ENCODE measurements at places on chromosomes 13 and 19.

- DNase-seq = no peak
Measured at GRCh38 chr13:104983601-104984000, 1551.9 kb downstream of the EFNB2 start.

DNA sequence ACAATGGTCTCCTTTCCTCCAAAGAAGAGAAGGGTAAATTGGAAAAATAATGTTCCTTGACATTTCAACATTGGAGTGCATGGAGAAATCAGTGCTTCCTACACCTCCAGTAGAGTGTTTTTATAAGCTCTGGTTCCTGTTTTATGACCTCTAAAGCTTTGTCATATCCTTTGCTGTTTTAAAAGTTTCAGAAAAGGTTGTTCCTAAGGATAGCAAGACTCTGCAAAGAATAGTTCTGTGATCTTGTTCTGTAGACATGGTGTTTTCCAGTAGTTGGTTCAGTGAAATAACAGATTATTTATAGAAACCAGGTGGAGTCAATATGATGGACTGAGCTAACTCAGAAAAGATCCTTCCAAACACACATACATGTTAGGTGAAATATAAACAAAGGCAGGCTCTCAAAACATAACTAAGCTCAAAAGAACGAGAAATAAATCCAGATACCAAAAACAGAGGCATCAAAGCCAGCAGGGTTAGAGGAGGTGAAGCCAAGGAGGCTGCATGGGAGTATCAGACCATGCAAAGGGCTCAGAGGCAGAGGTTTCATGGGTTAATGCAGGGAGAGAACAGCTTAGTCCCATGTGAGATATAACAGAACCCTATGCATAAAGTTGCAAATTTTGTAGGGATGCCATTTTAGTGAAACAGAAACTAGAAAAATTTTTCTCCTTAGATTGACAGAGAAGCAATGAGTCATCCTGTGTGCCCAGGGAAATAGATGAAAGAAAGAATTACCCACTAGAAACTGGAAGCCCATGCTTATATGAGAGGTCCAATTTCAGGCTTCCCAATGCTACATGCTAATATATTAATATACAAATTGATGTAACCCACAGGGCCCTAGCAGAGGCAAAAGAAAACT, 44.3 kb downstream of the SHISA2 start:
- DNase-seq = no peak

GRCh38 chr13:46552303-46552682, 677 bp upstream of the LRCH1 start:
- DNase-seq = no peak

GRCh38 chr19:27779954-27780353, 1433.0 kb downstream of the UQCRFS1 start:
- no peak for DNase-seq

DNA sequence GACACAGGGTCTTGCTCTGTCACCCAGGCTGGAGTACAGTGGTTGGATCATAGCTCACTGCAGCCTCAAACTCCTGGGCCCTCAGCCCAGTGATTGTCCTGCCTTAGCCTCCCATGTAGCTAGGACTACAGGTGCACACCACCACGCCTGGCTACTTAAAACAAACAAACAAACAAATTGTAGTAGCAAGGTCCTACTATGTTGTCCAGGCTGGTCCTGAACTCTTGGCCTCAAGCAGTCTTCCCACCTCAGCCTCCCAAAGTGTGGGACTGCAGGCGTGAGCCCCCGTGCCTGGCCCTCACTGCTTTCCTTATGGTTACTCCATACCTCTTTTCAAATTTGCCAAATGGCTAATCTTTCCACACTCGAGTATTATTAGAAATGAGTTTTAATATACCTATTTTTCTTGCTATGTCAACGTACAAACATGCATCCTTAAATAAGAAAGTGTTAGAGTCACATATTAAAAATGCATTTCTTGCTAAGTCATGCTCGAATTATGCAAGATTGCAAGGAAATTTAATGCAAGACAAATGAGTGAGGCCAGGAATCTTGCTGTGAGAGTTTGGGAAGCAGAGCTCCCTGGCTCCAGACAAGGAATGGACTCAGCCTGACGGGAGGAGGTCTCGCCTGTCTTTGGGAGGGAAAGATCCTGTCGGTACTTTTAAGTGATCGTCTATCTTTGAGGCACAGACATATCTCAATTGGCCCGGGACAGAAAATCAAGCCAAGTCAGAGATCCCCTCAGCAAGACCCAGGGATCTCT, 39.4 kb downstream of the RFX2 start:
- no peak for DNase-seq

GRCh38 chr13:30240608-30241007, 66.7 kb downstream of the KATNAL1 start:
- DNase-seq = no peak

- DNase-seq = no peak
Measured at GRCh38 chr13:92362717-92363116, 863.9 kb upstream of the GPC6 start.

GRCh38 chr19:1309977-1310852, 24.5 kb downstream of the EFNA2 start:
- DNase-seq = no peak

DNA sequence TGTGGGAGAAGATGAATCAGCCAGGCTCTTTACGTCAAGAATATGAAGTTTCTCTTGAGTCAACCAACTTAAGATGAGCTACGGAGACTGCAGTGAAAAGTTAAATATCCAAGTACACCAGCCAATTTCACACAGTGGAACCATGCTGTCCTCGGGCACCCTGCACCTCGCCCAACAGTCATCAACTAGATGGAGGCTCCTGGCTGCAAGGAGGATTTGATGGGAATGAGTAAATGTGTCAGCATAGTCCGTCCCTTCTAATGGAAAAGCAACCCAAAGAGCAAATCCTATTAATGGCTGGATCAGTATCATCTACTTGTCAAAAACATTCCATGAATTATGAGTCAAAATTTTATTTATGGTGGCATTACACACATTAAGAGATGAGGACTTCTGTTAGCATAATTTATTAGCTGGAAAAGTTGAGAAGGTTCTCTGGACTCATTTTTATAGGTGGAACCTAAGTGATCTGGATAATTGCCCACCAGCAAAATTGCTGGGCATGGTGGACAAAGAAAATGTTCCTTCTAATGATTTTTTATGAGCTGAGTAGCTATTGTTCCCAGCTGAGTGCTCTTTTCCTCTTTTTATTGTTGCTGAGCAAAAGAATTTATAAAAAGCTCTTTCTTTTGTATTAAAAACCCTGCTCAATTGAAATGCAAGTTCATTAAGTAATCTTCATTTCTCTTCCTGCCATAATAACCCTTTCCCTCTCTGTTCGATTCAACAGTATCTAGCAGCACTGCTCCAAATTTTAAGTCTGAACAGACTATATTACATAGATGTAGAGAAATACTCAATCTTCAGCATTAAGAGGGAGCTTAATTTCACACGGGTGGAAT, 88.4 kb downstream of the DNAJC15 start:
- no peak for DNase-seq

GRCh38 chr13:27922883-27923612, 3.2 kb downstream of the PDX1 start:
- DNase-seq = no peak

DNA sequence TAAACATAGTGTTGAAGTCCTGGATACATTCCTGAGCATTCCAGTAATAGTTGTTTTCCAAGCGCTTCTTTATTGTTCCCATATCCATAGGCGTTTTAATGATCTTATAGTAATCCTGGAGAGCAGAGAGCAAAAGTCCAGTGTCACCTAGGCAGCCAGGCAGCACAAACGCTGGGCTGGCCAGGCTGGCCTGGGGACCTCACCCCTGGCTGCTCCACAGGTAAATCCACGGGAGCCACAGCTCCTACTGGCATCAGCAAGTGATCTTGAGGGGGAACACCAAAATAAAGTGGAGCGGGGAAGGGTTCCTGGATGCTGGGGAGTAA, 36.6 kb upstream of the EPHX3 start:
- DNase-seq = no peak

DNA sequence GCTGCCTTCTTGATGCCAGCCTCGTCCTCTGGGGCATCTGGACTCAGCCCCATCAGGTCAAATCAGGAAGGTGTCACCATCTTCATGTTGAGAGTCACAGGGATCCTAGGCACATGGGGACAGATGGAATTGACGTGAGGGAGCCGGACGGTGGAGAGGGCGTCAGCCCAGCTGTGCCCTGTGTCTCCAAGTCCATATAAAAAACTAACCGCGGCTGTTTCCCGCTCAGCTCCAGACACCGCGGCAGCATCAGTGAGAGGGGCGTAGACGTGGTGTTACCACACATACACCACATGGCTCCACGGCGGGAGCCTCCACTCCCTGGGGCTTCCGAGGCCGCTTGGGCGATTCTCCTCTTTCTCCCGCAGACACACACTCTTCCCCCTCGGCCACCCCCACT, 5.6 kb upstream of the PRR36 start:
- no peak for DNase-seq

DNA sequence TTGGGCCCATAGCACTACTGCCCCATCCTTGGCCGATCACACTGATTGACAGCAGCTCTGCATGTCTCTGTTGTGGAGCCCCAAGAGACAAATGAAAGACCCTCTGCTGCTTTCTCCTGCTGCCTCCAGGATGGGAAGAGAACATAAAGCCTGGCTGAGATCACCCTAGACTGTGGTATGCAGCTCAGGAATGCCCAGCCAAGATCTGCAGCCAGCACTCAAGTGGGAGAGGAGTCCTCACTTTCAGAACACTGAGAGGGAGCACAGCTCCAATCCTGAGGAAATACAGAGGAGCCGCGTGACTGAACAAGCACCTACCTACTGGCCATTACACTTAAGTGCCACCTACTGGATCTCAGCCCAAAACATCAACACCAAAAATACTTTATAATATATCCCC, 203.0 kb downstream of the POSTN start:
- DNase-seq = no peak

GRCh38 chr13:94157705-94158218, 321.7 kb downstream of the DCT start:
- DNase-seq = no peak

DNA sequence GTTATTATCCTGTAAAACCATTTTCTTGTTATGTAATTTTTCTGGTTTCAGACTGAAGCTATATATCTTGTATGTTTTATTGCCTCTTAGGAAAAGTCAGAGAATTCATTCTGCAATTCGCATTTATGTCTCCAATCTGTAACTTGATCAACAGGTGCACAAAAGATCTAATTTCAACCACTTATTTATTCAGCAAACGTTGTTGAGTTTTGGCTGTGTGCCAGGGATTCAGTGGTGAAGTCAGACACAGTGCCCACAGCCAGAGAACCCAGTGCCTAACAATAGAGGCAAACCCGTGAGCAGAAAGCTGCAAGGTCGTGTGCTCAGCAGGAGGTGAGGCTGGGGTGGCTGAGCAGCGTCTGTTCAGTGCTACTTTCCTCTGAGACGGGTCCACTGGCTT, 119.5 kb upstream of the MCF2L start:
- DNase-seq = no peak

DNA sequence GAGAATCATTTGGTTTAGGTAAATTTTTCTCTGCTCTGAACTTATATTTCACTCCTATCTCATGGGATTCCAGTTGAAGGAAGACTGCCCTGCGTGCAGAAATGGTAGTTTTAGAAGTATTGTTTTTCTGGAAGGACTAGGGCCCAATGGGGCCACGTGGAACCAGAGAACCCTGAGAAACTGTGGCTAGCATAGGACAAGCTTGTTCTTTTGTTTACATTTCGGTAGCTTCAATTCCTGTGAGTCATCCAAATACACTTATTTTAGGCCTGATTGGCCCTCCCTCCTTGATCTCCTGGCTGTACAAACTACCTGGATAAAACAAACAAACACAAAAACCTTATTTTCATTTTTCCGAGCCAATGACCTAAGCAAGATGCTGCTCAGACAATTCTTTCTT, 124.0 kb downstream of the ITGBL1 start:
- no peak for DNase-seq

- no peak for DNase-seq
Measured at GRCh38 chr19:32662186-32662585, 12.8 kb downstream of the ANKRD27 start.

GRCh38 chr19:7417671-7418324, 69.1 kb downstream of the ARHGEF18 start:
- no peak for DNase-seq

GRCh38 chr13:52969373-52969772, 59.2 kb upstream of the OLFM4 start:
- no peak for DNase-seq

- no peak for DNase-seq
Measured at GRCh38 chr13:80787604-80788003, 446.7 kb upstream of the SPRY2 start.

- DNase-seq = no peak
Measured at GRCh38 chr13:50014386-50014785, 858 bp upstream of the KCNRG start.

GRCh38 chr13:68232351-68233130, 1002.4 kb upstream of the PCDH9 start:
- DNase-seq = no peak

- no peak for DNase-seq
Measured at GRCh38 chr19:1923319-1923718, 17.7 kb upstream of the CSNK1G2 start.

GRCh38 chr13:79018166-79018565, 359.2 kb upstream of the OBI1 start:
- DNase-seq = no peak

DNA sequence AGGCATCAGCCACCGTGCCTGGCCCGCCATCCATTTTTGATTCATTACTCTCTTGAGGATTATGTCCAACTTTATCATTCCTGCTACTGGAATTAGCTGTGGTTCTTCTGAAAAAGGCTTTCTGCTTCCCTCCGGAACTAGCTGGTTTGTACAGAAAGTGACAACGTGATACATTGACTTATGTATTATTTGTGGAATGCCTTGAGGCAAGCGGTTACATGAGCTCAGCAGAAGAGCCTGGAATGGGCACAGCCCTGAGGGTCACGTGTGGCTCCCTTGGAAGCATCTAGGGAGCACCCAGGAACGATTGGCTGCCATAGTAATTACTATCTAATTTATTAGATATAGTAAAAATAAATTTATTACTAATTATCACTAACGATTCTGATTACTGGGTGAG, 14.4 kb upstream of the RETN start:
- no peak for DNase-seq

GRCh38 chr13:27358420-27358819, 66.0 kb upstream of the GTF3A start:
- DNase-seq = no peak

- DNase-seq = no peak
Measured at GRCh38 chr13:34884366-34884765, 57.7 kb upstream of the NBEA start.

DNA sequence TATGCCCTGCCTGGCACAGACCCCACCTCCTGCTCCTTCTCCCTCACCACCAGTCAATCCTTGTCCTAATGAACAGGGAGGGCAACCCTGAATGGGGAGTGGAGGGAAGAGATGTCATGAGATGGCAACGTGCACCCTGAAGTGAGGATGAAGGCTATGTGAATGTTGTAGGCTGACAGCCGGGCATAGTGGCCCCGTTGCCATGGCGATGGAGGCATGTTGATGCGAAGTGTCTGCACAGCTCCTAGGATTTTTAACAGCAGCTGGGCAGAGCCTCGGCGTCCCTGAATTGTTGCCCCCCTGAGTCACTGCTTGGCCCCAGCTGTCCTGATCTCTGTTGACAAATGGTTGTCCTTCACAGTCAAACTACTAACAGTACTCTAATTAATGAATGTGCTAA, 4.8 kb upstream of the ALOX5AP start:
- DNase-seq = no peak

GRCh38 chr13:41520660-41521630, 63.6 kb downstream of the RGCC start:
- DNase-seq = no peak

Data from progenitor cell of endocrine pancreas (in vitro differentiated cells).